Peyer's patch (tissue), 4 donors: ENCODE measurements at places on chromosomes 2 and 18. TPM values are rescaled to one million over a fixed set of nuclear protein-coding genes. Genes with fewer than 3 reads are reported as not detected.

LYPD1 gene
- not detected for total RNA-seq

CCDC150 gene
- 3.9 TPM for total RNA-seq

FBXO36 gene
- 2.7 TPM for total RNA-seq

DOK6 gene
- 0.83 TPM for total RNA-seq

ACSL3 gene
- 45.5 TPM for total RNA-seq

SOX11 gene
- not detected for total RNA-seq

HOXD3 gene
- 7.9 TPM for total RNA-seq

DNA sequence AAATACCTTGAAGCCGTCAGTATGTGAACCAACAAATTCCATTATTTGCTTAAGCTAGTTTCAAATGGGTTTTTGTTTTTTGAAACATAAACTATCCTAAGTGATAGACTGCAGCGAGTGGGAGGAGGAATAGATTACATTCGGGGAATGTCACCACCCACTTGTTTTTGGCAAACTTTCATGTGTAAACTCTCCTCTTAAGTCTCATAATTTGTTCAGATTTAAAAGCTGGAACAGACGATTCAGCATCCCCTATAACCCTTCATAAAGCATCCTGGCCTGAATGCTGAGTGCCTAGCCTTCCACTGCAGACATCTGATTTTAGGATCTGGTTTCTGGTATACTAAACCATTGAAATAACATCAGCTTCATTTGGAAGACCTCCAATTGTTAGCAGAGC is 51.0 kb downstream of the CPO start:
- no peaks in the 10 kb centered on the region for H3K36me3 ChIP-seq
- DNase-seq = no peak
- no peak overlapping the region for H3K4me3 ChIP-seq
- H3K27me3 ChIP-seq = no peaks in the 10 kb centered on the region
- no peak overlapping the region for H3K27ac ChIP-seq

GRCh38 chr2:81412681-81413080 is 1108.1 kb upstream of the LRRTM1 start:
- H3K27me3 ChIP-seq = no peaks in the 10 kb centered on the region
- H3K36me3 ChIP-seq = no peaks in the 10 kb centered on the region

- H3K4me3 ChIP-seq = no peak overlapping the region
- DNase-seq = no peak
These were observed 219.9 kb upstream of the NOL4 start for GRCh38 chr18:34444622-34445021.

DNA sequence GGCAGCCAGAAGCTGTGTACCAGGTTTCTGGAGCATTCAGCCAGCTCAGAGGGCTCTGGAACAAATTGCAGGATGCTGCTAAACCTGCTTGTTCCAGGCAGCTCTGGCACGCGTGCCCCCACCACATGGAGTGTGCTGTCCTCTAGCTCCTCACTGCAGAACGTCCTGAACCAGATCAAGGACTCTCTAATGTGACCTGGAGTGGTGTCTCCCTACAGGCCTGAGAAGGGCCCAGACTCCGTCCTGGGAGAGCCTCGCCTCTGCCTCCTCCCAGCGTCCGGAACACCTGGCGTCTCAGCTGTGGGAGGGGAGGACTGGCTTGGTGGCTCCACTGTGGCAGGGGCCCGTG is 115.6 kb upstream of the GPC1 start:
- no peaks in the 10 kb centered on the region for H3K27me3 ChIP-seq
- H3K4me3 ChIP-seq = no peak overlapping the region
- H3K4me1 ChIP-seq = no peaks in the 10 kb centered on the region
- H3K27ac ChIP-seq = no peak overlapping the region
- H3K36me3 ChIP-seq = no peaks in the 10 kb centered on the region

DNA sequence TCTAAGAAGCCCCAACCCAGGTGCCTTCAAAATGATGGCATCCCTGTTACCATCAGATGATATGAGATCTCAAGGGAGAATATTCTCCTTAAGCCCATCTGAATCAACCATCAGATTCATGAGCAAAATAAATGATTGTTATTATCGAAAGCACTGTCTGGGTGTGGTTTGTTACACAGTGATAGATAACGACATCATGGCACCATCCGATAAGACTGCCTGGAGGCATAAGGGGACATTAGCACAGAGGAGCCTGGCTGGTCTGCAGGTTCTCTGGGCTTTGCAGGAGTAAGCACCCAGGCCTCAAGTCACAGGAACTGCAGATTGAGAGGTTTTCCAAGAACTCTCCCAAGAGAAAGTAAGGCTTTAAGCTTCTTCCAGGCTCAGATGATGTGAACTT is 15.6 kb downstream of the BMP10 start:
- H3K27me3 ChIP-seq = no peaks in the 10 kb centered on the region
- no peak for DNase-seq
- no peak overlapping the region for H3K27ac ChIP-seq
- no peaks in the 10 kb centered on the region for H3K36me3 ChIP-seq

GRCh38 chr18:74862094-74862493 is 264.4 kb downstream of the ZNF407 start:
- H3K36me3 ChIP-seq = no peaks in the 10 kb centered on the region
- no peaks in the 10 kb centered on the region for H3K4me1 ChIP-seq
- no peaks in the 10 kb centered on the region for H3K27me3 ChIP-seq
- no peak overlapping the region for H3K27ac ChIP-seq

GRCh38 chr2:38592951-38593350 is 9.8 kb downstream of the HNRNPLL start:
- no peaks in the 10 kb centered on the region for H3K27me3 ChIP-seq
- no peaks in the 10 kb centered on the region for H3K4me1 ChIP-seq
- H3K27ac ChIP-seq = no peak overlapping the region
- DNase-seq = no peak
- H3K36me3 ChIP-seq = no peaks in the 10 kb centered on the region

DNA sequence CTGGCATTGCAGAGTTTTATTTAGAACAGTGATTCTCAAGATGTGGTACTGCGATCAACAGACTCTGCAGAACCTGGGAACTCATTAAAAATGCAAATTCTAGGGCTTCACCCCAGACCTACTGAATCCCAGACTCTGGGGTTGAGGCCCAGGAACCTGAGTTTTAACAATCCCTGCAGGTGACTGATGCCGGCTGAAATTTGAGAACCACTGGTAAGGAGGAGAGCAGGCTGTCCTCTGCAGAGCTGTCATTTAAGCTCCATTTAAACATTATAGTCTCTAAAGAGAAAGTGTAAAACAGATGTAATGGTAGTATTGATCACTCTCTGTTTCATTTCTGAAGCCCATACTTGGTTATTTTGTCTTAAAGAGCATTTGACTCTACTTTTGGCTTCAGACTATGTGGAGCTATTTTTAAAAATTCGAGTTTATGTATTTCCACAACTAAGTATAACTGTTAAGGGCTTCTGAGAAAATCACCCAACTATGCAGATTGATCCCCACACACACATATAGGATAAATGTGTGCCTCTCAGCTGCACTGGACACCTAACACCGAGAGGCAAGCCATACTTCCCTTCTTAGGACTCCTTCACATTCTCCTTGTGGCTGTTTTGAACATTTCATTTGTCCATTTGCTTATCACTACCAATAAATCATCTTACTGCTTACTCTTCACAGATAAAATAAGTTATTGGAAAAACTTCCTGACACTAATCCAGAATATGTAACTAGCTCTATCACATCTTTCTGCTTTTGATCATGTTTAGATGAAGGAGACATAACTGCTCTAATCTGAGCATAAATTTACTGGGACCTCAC is 487.5 kb downstream of the DLGAP1 start:
- no peaks in the 10 kb centered on the region for H3K4me1 ChIP-seq
- DNase-seq = no peak
- H3K36me3 ChIP-seq = no peaks in the 10 kb centered on the region
- H3K27me3 ChIP-seq = no peaks in the 10 kb centered on the region

DNA sequence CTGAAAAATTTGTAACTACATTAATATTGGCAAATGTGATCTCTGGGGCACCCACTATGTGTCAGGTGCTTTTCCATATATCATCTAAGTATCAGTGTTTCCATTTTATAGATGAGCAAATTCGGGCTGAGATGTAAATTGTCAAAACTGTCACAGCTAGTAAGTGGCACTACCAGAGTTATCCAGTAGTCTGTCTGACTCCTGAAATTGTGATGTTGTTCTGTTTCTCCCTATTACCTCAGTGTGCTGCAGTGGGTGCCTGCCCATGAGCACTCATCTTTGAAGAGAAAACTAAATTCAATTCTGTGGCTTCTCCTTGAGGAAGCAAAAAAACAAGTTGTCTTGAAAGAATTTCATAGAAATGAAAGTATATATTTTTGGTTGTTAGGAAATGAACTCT is 467.4 kb upstream of the FANCL start:
- H3K4me3 ChIP-seq = no peak overlapping the region
- H3K4me1 ChIP-seq = no peaks in the 10 kb centered on the region
- no peak for DNase-seq
- no peak overlapping the region for H3K27ac ChIP-seq
- H3K36me3 ChIP-seq = no peaks in the 10 kb centered on the region

DNA sequence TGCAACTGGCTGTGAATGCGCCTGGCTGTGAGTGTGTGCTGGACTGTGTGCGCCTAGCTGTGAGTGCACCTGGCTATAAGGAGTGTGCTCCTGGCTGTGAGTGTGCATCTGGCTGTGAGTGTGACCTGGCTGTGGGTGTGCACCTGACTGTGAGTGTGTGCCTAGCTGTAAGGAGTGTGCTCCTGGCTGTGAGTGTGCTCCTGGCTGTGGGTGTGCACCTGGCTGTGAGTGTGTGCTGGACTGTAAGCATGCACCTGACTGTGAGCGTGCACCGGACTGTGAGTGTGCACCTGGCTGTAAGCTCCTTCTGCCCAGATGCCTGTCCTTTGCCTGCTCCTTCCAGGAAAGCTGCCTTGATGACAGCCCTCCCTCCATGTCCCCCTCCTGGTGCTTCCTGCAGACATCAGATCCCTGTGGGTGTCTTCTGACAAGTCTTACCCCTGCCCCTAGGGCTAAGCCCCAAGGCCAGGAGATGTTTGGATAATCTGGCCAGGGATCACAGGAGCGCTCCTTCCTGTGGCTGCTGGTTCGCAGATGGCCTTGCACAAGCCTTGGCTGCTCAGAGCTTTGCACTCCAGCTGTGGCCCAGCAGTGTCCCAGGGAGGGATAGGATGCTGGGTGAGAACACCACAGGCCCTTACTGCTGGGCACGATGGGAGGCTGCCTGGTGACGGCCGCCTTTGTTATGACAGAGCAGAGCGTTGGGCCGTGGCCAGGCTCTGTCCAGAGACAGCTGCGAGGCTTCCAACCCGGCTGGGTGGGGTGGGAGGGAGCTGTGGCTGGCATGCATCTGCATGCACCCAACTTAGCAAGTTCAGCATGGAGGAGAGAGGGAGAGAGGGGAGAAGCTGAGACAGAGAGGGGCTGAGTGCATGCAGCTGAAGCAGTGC is 89.9 kb downstream of the GLI2 start:
- H3K4me3 ChIP-seq = no peak overlapping the region
- H3K36me3 ChIP-seq = no peaks in the 10 kb centered on the region
- no peaks in the 10 kb centered on the region for H3K4me1 ChIP-seq

DNA sequence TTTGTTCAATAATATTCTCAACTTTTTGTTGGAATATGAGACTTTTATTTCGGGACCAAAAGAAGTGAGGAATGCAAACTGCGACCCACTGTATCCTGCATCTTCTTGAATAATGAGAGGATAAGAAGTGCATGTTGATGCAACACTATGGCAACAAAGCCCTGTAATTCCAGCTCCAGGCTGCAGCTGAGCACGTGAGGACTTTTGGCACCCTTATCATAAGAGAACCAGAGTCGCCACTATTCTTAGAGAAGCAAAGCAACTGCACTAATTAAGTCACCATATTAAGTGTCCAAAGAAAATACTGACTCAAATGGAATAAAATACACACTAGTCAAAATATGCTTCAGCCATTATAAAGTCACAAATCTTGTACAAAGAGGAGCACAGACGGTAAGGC is 65.8 kb downstream of the FAM210A start:
- no peaks in the 10 kb centered on the region for H3K36me3 ChIP-seq
- H3K4me1 ChIP-seq = no peaks in the 10 kb centered on the region
- H3K27ac ChIP-seq = no peak overlapping the region
- no peak for DNase-seq
- H3K4me3 ChIP-seq = no peak overlapping the region

DNA sequence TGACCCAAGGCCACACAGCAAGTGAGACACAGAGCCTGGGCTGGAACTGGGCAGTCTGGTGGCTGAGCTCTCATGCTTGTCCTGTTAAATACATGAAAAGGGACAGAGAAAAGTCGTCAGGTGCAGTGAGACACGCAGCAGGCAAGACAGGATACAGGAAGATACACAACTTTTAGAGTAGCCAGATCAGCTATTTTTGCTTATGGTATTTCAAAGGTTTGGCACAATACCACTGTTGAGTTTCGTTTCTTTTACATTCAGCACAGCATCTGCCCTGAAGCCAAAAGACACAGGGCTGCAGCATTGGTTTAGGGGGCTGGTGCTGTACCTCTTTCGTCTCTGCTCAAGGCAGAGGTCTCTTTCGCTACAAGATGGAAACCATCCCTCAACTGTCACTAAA is 14.0 kb downstream of the FHL2 start:
- DNase-seq = no peak
- H3K27me3 ChIP-seq = no peaks in the 10 kb centered on the region
- H3K4me1 ChIP-seq = no peaks in the 10 kb centered on the region
- H3K4me3 ChIP-seq = no peak overlapping the region
- H3K27ac ChIP-seq = no peak overlapping the region

DNA sequence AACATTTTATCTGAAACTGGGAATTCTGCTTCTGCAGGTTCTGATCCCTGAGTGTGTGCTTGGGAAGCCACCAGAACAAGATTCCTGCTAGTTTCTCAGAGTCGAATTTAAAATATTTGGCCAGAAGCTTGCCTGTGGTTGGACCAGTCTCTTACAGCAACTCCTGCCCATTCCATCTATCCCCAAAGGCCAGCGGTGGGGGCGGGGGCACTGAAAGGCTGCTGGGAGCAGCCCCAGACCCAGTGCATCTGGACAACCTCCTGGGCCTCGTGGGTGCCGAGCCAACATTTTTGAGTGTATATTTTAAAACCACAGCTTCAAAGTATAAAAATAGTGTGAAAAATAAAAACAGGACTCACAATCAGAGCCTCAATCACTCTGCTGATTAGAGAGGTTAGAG is 38.6 kb upstream of the ZFP36L2 start:
- H3K4me3 ChIP-seq = no peak overlapping the region
- H3K4me1 ChIP-seq = no peaks in the 10 kb centered on the region
- DNase-seq = no peak
- H3K27ac ChIP-seq = no peak overlapping the region
